ENCODE measurements at places on chromosomes 5 and 9. TPM values are rescaled to one million over a fixed set of nuclear protein-coding genes. Genes with fewer than 3 reads are reported as not detected.

ZNF366 gene
- total RNA-seq = 1.7 TPM

DNA sequence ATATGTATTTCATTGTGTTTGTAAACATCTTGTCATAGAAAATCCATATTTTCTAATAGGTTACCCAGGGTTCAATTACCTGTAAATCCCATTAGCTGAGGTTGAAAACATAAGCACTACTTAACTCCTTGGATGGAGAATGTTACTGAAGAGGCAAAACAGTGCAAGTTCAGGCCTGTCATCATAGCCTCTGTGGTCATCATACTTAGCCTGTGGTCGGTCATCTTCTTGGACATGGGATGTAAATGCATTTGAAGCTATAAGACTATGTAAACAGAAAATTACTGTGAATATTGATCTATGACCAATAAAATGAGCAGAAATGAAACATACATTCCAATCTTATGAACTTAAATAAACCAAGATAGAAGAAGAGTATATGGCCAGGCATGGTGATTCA, 164.7 kb downstream of the CHSY3 start:
- DNase-seq = no peak

SLC1A3 gene
- total RNA-seq = 72.3 TPM

- DNase-seq = no peak
Observed at GRCh38 chr9:80501635-80502034, 929.9 kb downstream of the TLE4 start.

DNA sequence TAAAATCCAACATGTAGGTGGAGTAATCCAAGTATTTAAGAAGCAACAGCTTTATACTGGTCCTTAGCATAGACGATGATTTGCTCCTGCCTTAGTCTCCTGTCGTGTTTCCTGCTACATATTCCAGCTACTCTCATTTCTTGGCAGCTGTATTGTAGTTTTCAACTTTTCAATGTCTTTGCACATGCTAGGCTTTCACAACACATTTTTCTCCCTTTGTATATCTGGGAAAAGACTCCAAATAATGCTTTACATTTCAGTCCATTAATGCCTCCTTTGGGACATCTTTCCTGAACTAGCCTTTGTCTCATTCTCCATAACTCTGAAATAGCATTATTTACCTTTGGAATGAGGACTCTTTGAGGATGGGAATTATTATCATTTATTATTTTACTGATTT, 508.0 kb downstream of the PTPRD start:
- no peak for DNase-seq

GRCh38 chr5:123537256-123537655, 25.3 kb downstream of the CSNK1G3 start:
- no peak for DNase-seq

UBLCP1 gene
- total RNA-seq = 16.2 TPM

TAF11L13 gene
- not detected for total RNA-seq

GRCh38 chr5:15007646-15008045, 136.1 kb upstream of the ANKH start:
- DNase-seq = no peak

DNA sequence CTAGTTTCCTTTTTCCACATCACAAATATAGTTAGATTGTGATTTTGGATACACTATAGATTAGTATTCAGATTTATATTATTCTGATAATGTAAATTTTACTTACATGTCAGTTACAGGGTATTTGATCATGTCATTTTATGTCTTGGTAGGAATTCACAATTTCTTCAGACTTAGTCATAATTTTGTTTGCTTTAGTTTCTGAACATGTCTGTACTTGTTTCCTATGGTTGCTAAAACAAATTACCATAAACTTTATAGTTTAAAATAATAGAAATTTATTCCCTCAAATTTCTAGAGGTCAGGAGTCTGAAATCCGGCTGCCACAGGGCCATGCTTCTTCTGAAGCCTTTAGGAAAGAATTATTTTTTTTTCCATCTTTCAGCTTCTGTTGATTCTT, 1817.2 kb upstream of the CDH9 start:
- DNase-seq = no peak

GRCh38 chr5:163496286-163496685, 9.1 kb upstream of the MAT2B start:
- DNase-seq = no peak

TEX48 gene
- total RNA-seq = not detected

TCF7 gene
- total RNA-seq = 3.1 TPM

SPRY4 gene
- total RNA-seq = 1.9 TPM

Measured in ovary (tissue), 10 donors.